ENCODE measurements at places on chromosomes 6 and 20. TPM values are rescaled to one million over a fixed set of nuclear protein-coding genes. Genes with fewer than 3 reads are reported as not detected.

DTNBP1 gene
- total RNA-seq = 22.0 TPM

DNA sequence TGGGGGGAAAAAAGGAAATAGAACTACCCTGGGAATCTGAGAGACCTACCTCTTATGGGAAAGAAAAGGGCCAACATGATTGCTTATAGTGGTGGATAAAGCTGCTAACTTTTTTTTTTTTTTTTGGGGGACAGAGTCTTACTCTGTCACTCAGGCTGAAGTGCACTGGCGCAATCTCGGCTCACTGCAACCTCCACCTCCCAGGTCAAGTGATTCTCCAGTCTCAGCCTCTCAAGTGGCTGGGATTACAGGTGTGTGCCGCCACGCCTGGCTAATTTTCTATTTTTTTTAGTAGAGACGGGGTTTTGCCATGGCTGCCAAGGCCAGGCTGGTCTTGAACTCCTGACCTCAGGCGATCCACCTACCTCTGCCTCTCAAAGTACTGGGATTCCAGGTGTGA lies 39.5 kb upstream of the TBC1D22B start:
- ATAC-seq = no peak

CAPN11 gene
- total RNA-seq = 0.13 TPM

GRCh38 chr6:33019372-33019771 lies 10.0 kb upstream of the HLA-DOA start:
- no peak for ATAC-seq

CEP162 gene
- total RNA-seq = 14.1 TPM

DNA sequence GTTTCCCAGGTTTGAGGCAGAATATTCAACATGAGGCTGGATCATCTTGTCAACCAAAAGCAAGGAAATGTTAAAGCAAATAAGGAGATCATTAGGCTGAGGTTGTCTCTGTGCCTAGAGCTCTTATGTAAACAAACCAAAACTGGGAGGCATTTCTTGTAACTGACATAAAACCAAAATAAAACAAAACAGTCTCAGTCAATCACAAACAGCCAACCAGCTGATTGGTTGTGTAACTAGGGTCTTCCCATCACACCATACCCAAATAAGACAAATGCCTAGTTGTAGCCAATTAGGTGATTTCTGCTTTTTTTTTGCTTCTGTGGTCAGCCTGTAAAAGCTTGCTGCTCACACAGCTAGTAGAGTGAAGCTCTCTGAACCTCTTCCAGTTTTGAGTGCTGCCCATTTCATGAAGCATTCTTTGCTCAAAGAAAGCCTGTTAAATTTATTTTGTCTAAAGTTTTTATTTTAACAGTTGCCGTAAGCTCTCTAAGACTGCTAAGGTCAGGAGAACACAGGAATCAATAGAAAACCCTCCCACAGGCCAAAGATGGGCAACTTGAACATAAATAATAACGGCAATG lies 8.9 kb upstream of the FITM2 start:
- ATAC-seq = no peak

SGK2 gene
- 2.0 TPM for total RNA-seq

- ATAC-seq = no peak
These were observed 123.5 kb downstream of the MAN1A1 start for GRCh38 chr6:119226089-119226488.
